ENCODE measurements at places on chromosomes 5 and 9.

DNA sequence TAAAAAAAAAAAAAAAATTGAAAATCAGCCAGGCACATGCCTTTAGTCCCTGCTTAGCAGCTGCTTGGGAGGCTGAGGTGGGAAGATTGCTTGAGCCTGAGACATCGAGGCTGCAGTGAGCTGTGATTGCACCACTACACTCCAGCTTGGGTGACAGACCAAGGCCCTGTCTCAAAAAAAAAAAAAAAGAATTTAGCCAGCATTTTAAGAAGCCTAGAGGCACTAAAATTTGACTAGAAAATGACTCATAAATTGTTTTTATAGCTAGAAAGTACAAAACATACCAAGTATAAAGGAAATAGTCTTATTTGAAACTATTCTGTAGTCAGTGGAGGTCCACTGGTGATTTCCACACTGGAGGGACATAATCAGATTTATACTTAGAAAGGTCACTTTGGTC, 17.5 kb downstream of the LRRC70 start:
- DNase-seq, result no peak

- no peak for DNase-seq
Observed at GRCh38 chr9:31166516-31166915, 1217.9 kb upstream of the ACO1 start.

DNA sequence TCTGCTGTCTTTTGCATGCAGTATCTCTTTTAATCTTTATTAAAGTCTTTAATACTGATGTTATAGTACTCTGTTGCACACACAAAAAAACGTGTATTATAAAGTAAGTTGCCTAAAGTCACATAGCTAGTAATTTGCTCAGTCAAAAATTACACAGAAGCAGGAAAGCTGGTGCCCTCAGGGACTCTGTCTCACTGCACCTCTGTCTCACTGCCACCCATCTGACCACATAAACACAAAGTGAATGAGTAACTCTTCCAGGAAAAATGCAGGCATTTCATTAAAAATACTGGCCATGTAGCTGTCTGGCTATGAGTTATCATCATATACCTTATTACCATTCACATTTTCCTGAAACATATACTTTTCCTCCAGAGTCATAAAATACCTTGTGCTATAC, 591.7 kb downstream of the CSNK1G3 start:
- DNase-seq, result no peak

DNA sequence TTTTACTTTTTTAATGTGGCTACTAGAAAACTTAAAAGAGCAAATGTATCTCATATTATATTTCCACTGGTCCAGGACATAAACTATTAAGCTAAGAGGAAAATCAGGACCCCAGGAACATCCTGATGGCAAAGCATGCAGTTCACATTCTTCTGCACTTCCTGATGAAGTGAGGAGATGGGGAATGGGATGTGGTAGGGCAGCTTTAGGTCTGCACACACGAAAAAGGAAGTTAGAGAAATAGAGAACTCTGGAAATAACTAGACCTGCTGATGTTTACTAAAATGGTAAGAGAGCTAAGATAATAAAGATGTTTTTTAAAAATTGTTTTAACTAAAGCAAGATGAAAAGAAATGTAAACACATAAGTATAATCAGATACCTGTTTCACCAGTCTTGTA, 39.7 kb upstream of the NIPBL start:
- DNase-seq, result no peak

GRCh38 chr5:10800852-10801251, 39.8 kb upstream of the DAP start:
- DNase-seq, result no peak

DNA sequence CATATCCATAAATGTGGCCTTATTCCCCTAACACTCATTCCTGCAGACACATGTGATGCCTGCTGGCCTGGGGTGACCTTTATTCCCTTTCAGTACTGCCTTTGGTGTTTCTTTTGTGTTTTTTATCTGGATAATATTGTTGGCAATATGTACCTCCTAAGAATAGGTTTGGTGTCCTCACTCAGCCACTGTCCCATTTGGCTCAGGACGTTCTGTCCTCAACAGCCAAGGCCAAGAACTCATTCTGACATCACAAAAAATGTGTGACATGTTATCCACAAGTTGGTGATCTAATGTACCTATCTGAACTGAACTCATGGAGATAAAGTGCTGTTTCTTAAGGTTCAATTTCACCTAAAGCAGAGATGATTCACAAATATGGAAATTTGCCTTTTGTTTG, 142.9 kb upstream of the GRAMD2B start:
- DNase-seq, result no peak

- no peak for DNase-seq
Observed at GRCh38 chr9:121485623-121486022, 14.0 kb downstream of the GGTA1 start.

Measured in NCI-H1930 (cell line).